ENCODE measurements at places on chromosomes 12 and 14. TPM values are rescaled to one million over a fixed set of nuclear protein-coding genes. Genes with fewer than 3 reads are reported as not detected.

GRCh38 chr14:52014601-52015267 is 25.4 kb downstream of the RTRAF start:
- DNase-seq = no peak

- no peak for DNase-seq
Observed at GRCh38 chr14:75204116-75204515, 27.7 kb upstream of the TMED10 start.

DNA sequence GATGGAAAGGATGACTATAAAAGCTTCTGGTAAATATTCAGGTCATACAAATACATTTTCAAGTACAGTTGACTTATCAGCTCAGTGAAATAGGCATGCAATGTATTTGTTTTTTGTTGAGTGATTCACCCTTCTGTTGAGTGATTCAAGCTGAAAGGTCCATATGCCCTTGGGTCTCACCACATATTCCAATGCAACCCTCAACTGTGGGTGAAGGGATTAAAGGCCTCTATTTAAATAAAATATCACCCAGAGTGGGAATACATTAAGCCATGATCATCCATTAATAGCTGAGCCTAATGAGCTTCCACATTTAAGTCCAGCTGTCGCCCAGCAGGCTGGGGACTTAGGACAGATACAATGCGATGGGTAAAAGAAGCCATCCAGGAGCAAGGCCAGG is 120.2 kb downstream of the CRACR2A start:
- DNase-seq = no peak

DNA sequence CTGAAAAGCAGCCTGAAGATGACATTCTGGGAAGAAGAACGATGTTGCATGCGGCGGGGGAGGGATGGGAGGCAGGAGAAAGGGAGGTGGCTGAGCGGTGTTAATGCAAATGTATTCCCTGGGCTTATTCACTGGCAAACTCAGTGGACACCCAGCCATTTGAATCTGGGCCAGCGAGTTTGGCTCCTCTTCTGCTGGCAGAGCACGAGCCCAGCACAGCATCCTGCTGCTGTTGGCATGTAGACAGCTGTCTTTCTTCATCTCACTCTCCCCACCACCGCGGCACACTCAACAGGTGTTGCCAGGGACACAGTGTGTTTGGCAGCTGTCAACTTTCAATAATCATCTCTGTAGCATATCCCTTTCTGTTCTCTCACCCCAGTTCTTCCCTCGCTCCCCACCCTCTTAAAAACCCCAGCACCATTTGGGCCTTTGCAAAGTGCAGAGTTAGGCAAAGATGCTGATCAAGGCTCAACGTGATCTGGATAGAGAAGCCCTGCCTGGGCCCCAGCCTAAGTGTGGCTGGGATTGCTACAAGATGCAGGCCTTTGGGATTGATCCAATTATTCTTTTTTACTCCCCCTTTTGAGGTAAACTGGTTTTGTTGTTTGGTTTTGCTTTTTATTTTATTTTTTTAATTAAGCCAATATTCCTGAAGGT is 131.9 kb downstream of the EXOC5 start:
- no peak for DNase-seq

GRCh38 chr12:132162508-132163031 is 18.3 kb downstream of the NOC4L start:
- DNase-seq = no peak

- no peak for DNase-seq
Observed at GRCh38 chr12:94815958-94816357, 165.6 kb upstream of the TMCC3 start.

- no peak for DNase-seq
Observed at GRCh38 chr14:93975791-93976476, 436 bp downstream of the ASB2 start.

Gene TAS2R46
- 0.41 TPM for total RNA-seq

Gene HSPB8
- total RNA-seq = 43.3 TPM

DNA sequence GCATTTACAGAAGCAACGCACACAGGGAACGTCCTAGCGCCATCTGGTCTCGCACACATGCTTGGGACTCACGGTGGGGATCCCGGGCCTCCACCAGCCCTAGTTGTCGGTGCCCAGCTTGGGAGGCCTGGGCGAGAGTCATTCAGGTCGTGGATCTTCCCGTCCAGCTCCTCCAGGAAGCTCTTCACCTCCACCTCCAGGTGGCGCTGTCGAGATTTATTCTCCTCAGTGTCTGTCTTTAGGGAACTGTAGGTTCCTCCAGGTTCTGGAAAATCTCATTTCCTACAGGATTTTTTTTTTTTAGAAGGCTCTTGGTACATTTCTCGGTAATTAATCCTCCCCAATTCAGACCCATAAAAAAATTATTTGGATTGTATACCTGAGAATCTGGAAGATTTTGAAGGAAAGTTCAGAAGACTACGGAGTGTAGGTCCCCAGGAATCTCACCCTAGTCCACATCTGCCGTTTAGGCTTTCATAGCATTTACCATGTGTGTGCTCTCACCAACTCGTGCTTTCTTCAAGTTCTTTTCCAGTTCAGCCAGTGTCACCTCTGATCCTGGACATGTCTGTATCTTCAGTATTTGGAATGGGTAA is 910.0 kb downstream of the TMEM121 start:
- no peak for DNase-seq

GRCh38 chr14:54322701-54323337 is 74.0 kb upstream of the CDKN3 start:
- no peak for DNase-seq
